Urothelium cell line (cell line): ENCODE measurements at places on chromosomes 2 and 18.

- DNase-seq, result no peak
These were observed 572.3 kb downstream of the IRS1 start for GRCh38 chr2:226227341-226227740.

- DNase-seq, result peak; percentile 91
These were observed at the start of gene ANXA4 for GRCh38 chr2:69741575-69742321. TSS of gene ANXA4 (plus strand) at chr2:69742134. CDS start at chr2:69781566, 39,432 bp downstream.

- peak; percentile 40 for DNase-seq
These were observed 423.3 kb downstream of the LPIN1 start for GRCh38 chr2:12169721-12170120.

DNA sequence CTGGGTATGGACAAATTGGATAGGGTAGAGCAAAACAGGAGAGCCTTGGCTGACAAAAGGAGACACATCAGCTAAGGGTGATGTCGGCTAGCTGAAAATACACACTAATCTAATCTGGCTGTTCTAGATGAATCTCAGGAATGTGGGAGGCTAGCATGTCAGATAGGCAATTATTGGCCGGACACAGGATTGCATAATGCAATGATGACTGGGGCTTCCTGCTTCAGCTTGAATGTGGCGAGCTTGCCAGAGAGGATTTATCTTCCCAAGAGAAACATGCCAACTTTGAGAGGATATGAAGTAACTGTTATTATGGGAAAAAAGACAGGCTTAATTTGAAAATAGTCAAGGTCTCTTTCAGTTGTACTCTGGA, 102.4 kb downstream of the TRIB2 start:
- DNase-seq, result peak; percentile 74

GRCh38 chr18:54860941-54861340, 32.7 kb downstream of the RAB27B start:
- no peak for DNase-seq

DNA sequence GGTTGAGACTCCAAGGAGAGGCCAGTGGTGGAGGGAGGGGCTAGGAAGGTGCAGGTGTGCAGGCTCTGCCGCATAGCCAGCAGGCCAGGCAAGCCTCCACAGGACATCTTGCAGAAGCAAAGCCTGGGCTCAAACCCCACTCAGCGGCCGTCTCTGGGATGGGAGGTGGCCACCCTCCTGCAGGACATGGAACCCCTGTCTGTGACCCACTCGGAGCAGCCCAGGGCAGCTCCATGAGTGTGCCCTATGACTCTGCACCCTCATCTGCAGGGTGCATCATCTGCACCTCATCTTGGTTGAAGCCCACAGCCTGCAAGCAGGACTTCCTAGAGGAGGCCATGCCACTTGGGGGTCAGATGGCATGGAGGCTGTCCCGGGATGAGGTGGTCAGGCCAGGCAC, 46.3 kb downstream of the GPC1 start:
- DNase-seq, result no peak

GRCh38 chr2:19866771-19867170, 35.0 kb downstream of the TTC32 start:
- DNase-seq, result no peak

DNA sequence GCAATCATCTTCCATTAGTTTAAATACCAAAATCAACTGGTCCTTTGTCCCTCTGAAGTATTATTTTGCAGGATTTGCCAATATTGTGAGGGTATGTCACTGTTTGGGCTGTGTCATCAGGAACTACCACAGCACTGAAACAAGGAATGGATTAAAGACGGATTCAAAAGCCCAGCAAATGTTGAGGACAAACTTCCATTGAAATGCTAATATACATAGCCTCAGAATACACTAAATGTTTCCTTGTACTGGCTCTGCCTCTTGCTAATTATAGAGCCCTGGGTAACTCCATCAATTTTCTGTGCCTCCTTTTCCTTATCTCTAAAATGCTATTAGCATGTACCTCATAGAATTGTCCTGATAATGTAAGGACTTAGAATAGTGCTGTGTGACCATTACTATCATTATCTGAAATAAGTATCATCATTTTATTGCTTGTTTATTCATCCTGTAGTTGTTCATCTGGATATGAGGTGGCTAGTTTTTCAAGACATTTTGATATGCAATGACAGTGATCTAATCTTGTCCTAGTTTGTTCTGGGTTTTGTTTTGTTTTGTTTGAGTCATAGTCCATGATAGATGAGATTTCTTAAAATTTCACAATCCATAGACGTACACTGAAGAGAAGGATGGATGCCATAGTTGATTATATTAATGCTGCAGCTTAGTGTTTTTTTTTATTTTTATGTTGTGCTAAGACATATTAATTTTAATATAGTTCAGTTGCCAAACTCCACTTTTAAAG, 333.4 kb upstream of the KCNH7 start:
- no peak for DNase-seq

GRCh38 chr18:37309059-37309458, 256.5 kb downstream of the CELF4 start:
- no peak for DNase-seq

DNA sequence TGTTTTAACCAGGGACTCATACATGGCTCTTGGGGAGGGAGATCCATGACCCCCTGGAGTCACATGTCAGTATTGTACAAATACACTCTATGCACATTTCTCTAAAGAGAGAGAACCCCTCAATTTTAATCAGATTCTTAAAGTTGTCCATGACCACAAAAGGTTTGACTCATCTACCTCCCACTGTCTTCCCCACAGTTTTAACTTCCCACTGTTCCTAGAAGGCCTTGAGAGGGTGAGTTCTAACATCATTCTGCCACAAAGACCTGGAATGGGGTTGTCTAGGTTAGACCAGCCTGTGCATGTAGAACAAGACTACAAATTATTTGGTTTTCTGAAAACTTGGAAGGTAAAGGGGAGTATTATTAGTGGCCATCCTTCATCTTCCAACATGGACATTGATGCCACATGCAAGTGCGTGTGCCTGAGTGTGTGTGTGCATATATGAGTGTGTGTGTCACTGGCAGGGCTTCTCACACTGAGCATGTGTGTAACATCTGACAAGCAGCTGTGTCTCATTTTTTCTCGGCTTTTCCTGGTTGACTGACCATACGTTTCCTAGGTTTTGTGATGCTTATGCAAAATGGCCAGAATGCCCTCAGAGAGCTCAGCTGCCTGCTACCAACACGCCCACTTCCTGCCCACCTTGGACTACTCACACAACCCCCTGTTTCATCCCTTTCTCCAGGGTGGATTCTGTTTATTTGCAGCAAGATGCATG, 94.6 kb upstream of the LGALSL start:
- DNase-seq, result no peak

- no peak for DNase-seq
These were observed 46.5 kb upstream of the EPG5 start for GRCh38 chr18:46013484-46014189.

GRCh38 chr2:172462373-172462848, 35.0 kb downstream of the ITGA6 start:
- no peak for DNase-seq

- DNase-seq, result no peak
These were observed 14.1 kb upstream of the GMPPA start for GRCh38 chr2:219484343-219485200.

- no peak for DNase-seq
These were observed 656.0 kb upstream of the CELF4 start for GRCh38 chr18:38221476-38222100.

GRCh38 chr18:21656402-21656801, 44.3 kb downstream of the SNRPD1 start:
- no peak for DNase-seq

DNA sequence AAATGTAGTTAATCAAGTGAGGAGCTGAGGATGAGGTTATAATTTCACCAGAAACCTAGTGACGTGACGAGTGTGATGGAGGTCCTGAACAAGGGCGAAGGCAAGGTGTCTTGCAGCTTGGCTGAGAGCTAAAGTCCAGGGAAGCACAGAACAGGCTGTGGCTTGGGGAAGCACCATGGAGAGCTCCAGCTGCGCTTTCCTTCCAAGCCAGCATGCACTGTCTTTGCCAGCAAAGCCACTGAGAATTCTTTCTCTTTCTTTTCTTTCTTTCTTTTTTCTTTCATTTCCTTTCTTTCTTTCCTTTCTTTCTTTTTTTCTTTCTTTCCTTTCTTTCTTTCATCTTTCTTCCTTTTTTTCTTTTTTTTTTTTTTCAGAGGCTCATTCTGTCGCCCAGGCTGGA, 239.3 kb downstream of the FBXO15 start:
- DNase-seq, result peak; percentile 57

GRCh38 chr2:182767578-182767977, 51.5 kb downstream of the DNAJC10 start:
- peak; percentile 42 for DNase-seq

GRCh38 chr2:105502625-105503334, 103.9 kb upstream of the FHL2 start:
- DNase-seq, result no peak

DNA sequence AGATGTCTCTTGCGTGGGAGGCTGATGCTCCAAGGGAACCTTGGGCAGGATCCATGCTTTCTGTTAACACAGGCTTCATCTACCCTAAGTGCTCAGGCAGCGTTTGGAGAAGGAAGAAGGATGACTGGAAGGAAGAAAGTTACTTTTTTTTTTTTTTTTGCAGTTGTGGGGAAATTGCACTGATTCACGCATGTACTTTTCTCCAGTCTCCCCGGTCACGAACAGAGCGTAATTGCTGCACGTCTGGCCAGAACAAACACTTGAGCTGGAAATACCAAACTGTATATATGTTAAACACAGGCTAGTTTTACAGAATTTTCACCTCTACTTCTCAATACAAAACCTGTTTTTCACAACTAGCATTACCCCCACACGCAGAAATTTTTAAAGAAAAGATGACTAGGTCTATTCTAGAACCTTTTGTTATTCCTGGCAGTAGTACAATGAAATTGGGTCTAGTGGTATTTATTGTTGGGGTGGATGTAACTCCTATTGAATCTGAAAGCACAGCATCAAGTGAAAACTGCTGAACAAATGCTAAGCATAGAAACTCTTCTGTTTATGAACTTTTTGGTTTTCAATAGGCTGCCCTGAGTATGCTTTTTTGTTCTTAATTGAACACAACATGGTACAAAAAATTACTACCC, 9.3 kb upstream of the SCYGR5 start:
- DNase-seq, result no peak

DNA sequence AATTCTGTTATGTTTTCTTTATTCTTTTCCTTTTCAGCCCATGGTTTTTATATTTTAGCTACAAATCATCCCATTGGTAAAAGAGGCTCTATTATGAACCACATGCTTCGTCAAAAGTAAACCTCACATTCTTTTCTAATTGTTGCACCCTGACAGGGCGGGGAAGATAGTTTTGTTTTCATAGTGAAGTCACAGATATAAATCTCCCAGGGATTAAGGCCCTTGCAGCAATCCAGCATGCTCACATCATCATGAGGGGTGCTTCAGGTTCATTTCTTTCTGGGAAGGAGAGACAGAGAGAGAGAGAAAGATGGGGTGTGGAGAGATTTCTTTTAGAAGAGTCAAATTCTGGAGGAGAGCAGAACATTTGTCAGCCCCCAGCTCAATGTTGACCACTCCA, 124.5 kb upstream of the CDC42EP3 start:
- DNase-seq, result no peak

DNA sequence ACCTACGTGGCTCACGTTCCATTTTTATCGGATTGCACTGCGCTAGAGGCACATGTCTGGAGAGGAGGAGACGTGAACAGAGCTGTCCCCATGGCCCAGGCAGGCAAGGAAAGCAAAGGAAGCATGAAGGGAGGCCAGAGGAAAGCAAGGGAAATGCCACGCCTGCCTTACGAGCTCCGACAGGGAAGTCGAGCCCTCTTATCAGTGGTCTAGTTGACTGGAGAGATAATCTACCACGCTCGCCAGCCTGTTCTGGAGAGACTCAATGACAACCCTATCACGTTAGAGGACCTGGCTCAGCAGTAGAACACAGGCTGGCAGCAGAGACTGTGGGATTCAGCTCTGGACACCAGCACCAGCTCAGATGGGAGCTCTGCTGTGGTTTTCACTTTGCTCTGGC, 202.6 kb upstream of the ID2 start:
- DNase-seq, result no peak

DNA sequence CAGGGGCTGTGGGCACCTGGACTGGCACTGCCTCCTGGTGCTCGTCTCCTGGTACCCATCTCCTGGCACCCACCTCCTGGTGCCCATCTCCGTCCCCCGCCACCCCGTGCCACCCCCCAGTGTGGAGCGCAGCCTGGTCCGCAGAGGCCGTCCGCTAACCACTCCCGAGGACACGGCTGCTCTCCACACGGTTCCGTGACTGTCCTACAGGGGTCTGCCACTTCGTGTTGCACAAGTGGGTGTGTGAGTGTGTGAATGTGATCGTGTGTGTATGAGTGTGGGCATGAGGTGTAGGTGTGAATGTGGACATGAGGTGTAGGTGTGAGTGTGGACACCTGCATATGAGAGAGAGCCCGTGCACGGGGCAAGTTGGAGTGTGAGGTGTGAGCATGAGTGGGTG, 119.4 kb upstream of the HS6ST1 start:
- no peak for DNase-seq

DNA sequence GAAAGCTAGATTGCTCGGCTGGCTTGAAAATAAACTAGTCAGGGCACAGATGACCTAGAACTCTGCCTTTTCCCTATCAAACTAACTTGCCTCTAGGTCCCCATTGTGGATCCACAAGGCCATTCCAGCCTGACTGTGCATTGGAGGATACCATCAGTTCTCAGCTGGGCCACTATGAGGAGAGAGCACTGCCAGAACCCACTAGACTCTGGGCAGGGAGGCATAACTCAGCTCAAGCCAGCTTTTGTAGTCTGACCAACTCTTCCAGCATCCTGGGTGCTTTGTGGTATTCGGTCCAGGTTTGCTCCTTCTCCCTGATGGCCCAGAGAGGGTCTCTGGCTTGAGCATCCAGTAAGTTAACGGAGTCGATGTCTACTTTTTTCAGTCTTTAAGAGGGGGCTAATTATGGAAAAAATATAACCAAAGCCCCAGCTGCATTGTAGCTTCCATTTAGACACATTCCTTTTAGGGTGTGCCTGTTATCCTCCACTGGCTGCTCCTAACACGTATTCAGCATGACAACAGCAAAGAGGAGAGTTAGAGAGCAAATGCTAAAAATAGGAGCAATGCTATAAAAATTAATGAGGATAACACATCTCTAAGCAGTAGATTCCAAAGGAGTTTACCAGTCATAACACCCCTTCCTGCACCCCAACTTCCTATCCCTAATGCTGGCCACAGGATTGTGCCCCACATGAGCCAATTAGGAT, 15.2 kb downstream of the GKN2 start:
- no peak for DNase-seq

DNA sequence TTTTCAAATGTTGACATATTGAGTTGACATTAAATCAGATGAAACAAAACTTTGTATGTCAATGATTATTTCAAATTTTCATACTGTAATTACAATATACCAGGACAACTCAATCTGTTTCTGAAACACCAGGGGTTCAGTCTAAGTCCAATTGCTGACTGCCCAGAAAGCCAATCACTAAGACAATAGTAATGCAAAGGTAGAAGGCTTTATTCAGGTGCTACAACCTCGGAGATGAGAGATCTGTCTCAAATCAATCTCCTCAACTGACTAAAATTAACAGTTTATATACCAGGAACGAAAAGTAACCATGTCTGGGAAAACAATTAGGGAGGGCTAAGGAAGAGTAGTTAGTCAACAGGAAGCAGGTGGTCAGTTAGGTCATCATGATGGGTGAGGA, 1400.4 kb downstream of the SUCLG1 start:
- DNase-seq, result no peak
